ENCODE measurements at places on chromosomes 11 and 22.

- DNase-seq: no peak
Measured at GRCh38 chr11:47400768-47401279, 7.6 kb upstream of the SLC39A13 start.

DNA sequence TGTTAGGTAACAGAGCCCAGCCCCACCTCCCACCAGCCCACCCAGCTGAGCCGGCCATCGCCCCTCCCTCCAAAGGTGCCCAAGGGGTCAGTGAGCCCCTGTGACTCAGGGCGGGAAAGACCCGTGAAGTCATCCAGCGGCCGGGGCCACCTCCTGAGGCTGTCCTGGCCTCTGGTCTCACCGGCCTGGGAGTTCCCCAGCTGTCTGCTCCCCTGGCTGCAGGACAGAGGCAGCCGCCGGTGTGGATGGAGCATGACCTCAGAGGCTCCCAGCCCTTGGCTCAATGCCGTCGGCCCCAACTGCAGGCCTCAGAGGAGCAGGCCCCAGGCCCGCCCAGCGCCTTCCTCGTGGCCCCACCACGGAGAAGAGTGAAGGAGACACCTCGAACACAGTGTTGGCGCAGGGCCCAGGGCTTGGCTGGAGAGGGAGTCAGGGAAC, 28.7 kb downstream of the RPL3 start:
- peak; percentile 97 for DNase-seq

GRCh38 chr11:47183031-47183856, 3.0 kb downstream of the PACSIN3 start:
- DNase-seq: no peak

DNA sequence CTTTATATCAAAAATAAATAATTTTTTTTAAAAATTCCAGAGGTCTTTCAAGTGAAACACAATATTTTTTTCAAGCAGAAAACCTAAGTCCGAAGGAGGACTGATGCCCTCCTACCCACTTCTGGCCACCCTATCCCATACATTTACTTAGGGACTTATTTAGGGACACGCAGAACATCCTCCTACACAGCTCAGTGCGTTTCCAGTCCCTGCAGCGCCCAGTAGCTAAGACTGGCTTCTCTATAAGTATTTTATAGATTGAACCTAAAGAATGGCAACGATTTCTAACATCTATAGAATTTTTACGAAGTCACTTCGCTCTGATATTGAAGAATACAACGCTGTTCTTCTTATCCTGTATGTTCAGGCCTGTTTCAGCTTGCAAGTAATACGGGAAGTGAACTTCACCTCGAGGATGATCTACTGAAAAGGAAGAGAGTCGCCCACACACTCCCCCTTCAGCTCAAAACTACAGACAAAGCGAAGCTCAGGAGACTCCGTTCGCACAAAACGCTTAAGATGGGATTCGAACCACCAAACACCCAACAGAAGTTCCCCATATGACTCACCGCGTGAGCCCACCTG, 328 bp downstream of the CHEK2 start:
- DNase-seq: no peak

Measured in RCC 7860 (cell line).